ENCODE measurements at places on chromosomes 2 and 18.

DNA sequence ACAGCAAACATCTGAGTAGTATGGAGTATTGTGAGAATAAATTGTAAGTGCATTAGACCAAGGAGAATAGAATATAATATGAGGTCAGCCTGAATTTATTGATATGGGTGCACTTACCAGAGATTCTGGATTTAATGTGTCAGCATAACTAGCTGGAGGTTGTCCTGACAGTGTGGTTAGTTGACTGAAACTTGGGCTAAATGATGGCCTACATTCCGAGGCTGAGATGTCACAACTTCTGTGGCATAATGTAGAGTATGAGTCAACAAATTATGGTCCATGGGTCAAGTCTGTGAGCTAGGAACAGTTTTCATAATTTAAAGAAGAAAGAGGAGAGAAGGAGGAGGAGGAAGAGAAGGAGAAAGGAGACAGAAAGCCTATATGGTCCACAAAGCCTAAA, 127.6 kb downstream of the QPCT start:
- no peak for DNase-seq

DNA sequence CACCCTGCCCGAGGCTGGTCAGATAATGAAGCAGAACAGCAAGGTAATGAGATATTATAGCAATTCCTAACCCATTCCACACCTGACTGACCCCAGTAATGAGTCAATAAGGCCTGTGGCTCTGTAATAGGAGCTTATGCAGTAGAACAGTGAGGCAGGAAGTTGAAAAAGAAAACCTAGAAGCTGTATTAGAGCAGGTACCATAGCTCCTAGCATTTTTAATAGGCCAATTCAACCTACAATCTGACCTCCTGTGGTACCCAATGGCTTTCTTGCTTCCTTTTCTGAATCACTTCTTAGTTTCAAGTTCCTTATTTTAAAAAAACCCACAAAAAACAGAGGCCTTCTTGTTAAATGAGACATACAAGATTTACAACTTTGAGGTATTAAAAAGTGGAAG, 43.6 kb upstream of the MAP2 start:
- no peak for DNase-seq

GRCh38 chr2:32847734-32848133, 99.0 kb upstream of the LTBP1 start:
- no peak for DNase-seq

DNA sequence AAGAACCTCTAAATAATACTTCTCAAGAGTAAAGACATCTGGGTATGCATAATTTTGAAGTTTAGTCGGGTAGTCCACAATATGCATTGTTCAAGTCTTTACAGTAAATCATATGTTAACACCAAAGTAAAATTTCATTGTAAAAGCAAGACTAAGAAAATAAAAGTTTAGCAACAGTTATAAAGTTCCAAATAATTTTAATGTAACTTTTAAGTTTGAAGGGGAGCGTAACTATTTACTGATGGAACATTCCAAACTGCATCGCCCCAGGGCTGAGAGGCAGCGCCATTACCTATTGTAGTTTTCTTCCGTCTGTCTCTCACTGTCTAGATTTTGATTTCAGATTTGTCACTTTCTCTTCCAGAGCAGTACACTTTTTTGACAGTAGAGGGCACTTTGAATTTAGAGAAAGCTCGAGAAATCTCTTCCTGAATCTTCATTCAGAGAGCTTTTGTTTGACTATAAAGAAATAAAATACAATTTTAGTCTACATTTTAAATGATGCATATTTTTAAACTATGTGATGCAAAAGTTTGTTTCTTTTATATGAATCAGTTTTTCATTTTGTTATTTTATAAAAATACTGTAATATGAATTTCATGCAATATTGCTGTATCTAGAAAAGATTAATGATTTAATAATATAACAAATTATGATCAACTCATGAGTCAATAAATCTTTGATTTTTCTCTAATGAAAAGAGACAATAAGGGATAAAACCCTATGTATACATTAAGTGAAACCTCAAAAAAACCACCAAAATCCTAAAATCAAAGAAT, 389.8 kb downstream of the FIGN start:
- DNase-seq: no peak

DNA sequence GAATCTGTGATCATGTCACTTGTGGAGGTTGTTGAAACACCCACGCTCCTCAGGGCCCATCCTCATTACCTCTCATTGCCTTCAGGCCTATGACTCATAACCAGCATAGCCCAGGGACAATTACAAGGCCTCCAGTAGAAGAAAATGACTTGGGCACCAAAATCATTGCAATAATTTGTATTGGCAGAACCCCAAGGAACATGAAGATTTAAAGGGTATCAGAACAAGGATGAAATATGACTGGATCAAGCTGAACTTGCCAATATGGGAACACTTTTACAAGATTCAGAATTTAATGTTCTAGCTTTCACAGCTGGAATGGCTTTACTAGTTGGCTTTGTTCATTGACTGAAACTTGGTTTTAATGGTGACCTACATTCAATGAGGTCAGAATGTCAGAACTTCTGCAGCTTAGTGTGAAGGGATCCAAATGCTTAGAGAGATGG, 156.4 kb downstream of the COPS8 start:
- no peak for DNase-seq

DNA sequence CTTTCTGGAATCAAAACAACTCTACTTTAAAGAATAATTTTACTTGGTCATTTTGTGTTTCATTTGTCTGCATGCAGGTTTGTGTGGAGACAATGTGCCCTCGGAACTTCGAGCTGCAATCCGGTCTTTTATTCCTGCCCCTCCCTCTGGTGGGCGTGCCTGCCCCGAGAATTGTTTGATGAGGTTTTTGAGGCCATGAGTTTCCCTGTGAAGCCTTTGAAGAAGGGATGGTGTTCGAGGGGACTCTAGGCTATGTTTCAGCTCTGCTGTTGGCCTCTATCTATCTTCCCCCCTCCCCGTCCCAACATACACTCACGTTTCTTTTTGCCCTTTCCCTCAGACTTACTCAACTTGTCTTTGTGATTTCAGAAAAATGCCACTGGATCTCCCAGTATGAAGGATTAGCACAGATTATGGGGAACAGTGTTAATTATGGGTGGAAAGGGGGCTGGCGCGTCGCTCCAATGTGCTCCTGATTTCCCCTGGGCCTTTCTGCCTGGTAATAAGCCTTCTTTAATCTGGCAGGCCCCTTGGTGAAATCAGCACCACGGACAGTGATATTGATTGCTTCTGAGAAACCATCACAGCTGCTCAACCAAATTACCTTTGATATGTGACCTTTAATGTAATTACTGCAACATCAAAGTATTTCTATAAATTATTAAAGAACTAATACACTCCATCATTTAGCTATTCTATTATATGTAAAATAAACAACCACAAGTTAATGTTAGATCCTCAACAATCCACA, 82.2 kb downstream of the CELF4 start:
- DNase-seq: no peak

DNA sequence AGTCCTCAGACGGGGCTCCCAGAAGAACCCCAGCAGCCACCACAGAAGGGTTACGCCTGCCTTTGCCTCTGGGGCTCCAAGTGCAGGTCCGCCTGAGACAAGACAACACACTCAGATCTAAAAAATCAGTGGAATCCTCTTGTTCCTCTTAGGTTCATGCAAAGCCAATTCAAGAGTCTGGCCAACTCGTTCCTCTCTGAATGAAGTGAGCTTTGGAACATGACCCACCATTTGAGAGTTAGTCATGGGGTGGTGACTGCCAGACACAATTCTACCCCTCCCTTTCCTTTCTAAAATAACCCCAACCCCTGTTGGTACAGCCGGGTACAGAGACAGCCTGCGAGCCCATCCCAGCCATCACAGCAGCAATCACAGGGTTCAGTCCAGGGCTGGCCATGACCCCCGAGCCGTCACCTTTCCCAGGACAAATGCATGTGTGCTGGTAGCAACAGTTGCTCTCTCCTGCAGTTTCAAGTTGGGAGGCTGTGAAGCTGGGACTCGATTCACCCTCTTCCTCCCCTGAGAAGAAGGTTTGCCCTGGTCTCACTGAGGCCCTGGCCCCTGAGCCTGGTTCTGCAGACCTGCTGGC, 183.1 kb upstream of the SH3BP4 start:
- DNase-seq: no peak

GRCh38 chr2:160816916-160817499, 323.4 kb upstream of the RBMS1 start:
- DNase-seq: no peak

DNA sequence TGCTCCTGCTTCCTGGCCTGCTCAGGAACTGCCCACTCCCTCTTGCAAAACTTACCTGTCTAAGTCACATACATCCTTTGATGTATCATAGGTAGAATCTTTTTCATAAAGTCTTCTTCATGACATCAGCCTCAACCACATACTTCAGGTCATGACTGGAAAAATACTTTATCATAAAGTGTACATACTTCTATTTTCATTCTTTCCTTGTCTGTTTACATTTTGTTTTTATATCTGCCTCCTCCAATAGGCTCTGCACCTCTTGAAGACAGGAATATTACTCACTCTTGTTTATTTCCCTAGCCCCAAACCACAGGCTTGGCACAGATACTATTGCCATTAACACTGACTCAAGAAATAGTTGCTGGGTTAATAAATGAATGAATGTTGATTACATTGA, 43.6 kb upstream of the ZNF804A start:
- no peak for DNase-seq
